ENCODE measurements at places on chromosomes 6 and 20. TPM values are rescaled to one million over a fixed set of nuclear protein-coding genes. Genes with fewer than 3 reads are reported as not detected.

MUC22 gene
- not detected for total RNA-seq

OR2H2 gene
- total RNA-seq: not detected

CLPSL2 gene
- not detected for total RNA-seq

DNA sequence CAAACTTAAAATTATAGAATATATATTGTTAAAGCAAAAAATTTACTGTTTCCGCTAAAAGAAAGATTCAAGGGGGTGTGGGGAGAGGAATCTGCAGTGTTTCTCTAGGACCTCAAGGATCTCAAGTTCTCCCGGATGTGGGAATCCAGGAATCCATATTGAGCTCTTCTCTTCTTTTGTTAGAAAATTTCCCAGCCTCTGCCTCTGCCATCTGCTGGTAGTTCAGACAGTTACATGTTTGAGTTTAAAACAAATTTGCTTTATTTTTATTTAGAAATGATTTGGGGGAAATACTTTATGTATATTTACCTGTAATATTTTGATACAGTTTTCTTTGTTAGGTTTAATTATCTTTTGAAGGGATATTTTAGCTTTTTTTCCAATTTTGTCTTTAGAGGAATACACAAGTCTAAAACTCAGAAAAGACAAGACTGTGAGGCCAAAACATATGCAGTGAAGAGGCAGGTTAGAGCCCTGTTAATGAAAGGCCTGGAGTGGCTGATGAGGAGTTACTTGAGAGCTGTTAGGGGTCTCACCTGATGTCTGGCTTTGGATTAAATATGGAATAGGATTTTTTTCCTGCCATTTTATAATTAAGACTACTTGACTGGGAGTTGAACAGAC, 268.8 kb downstream of the ARID1B start:
- no peaks in the 10 kb centered on the region for H3K27me3 ChIP-seq
- H3K4me1 ChIP-seq: peaks cover 8% of the 10 kb centered on the region
- H3K36me3 ChIP-seq: no peaks in the 10 kb centered on the region
- H3K27ac ChIP-seq: no peak overlapping the region

DNA sequence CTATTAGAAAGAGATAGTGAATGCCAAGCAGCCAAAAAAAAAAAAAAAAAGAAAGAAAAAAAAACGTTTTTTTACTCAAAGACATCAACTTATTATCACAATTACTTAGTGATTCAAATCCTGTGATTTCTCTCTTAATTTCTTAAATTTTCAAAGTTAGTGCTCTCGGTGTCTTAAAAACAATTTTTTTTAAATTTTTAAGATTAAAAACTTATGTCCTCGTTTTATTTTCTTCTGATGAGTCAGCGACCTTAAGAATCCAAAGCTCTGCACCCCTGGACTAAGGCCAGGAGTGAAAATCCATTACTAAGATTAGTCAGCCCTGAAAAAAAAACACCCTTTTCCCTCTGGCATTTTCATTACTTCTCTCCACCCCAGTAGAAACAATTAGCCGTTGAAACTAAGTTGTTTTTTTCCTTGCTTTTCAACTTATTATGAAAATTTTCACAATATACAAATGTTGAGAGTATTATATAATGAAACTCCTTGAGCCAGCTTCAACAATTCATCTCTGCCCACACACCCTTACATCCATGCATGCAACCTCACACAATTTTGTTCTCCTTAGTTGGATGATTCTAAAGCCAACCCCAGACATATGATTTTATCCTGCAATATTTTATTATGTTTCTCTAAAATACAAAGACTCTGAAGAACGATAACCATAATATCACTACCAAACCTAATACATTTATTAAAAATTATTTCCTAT, 85.6 kb upstream of the CARMIL1 start:
- H3K36me3 ChIP-seq: no peaks in the 10 kb centered on the region
- peak overlapping the region; percentile 8 for H3K4me3 ChIP-seq
- peak overlapping the region; percentile 85 for H3K27ac ChIP-seq

Data from suprapubic skin (tissue), 4 donors.